ENCODE measurements at places on chromosomes 4 and X.

GRCh38 chrX:120773801-120774200 lies 101.9 kb downstream of the CT47B1 start:
- DNase-seq, result no peak

GRCh38 chrX:104113222-104113965 lies 1.1 kb downstream of the ZCCHC18 start:
- peak; percentile 35 for DNase-seq

- no peak for DNase-seq
Observed at GRCh38 chr4:22167201-22167600, 218.6 kb upstream of the KCNIP4 start.

GRCh38 chr4:110049951-110050925 lies 137.6 kb downstream of the EGF start:
- DNase-seq, result peak; percentile 26

GRCh38 chr4:163611182-163611581 lies 116.7 kb downstream of the TMA16 start:
- DNase-seq, result no peak

- DNase-seq, result no peak
Observed at GRCh38 chrX:40485102-40485826, 95.5 kb upstream of the ATP6AP2 start.

DNA sequence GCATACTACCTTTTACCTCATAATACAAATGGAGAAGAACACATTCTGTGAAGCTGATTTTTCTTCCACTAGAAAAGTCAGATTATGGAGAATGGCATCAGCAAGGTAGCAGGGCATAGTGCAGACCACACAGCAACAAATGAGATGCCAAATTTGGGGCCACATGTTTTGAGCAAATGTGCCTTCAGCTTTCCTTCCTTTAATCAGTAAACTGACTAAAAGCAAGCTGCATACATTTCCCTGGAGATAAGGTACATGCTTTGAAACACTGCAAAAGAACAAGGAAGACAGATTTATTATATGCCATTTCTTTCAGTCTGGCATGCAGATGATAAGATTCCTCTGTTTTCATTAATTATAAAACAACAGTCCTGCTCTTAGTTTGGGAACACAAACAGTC lies 67.1 kb upstream of the GUCY1A1 start:
- DNase-seq, result no peak

- DNase-seq, result no peak
Observed at GRCh38 chr4:42152507-42153504, at the start of gene BEND4. Gene BEND4, minus strand, starts transcription at chr4:42152655. Its CDS starts 512 bp downstream, at chr4:42152143.
